Uterus (tissue), 4 donors: ENCODE measurements at places on chromosomes 11 and 22. TPM values are rescaled to one million over a fixed set of nuclear protein-coding genes. Genes with fewer than 3 reads are reported as not detected.

DNA sequence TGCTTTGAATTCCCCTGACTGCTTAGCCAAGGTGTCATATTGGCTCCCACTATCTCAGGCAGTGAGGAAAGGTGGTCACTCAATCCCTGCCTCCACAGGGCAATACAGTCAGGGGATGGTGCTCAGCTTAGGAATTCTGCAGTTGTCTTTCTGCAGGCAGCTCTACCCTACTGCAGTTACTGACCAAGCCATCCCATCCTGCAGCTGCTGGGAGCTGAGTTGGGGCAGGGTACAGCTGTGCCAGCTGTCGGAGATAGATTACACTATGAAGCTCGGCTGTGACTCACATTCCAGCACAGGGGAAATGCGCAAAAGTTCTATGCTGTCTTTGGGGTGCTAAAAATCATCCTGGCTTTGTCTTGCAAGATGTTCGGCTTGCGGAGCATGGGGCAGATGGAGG is 4.4 kb upstream of the DAGLA start:
- H3K27ac ChIP-seq, result no peak overlapping the region
- no peaks in the 10 kb centered on the region for H3K36me3 ChIP-seq
- peaks cover 6% of the 10 kb centered on the region for H3K4me1 ChIP-seq

DNA sequence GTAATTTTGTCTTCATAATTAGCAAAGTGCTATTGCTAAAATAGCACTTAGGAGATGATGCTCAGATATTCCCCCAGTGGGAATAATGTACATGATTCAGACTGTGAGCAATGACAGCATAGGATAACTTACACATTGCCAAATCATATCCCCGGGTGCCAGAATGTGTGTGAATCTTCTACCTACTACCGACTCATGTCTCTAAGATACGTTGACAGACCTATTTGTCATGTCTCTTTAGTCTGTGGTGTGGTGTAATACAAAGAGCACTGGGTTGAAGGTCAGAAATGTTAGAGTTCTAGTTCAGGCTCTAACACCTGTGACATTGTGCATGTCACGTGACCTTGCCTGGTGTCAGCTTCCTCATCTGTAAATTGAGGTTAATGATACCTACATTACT is 31.0 kb upstream of the PICALM start:
- DNase-seq, result no peak
- H3K27me3 ChIP-seq, result no peaks in the 10 kb centered on the region
- H3K4me3 ChIP-seq, result no peak overlapping the region
- H3K36me3 ChIP-seq, result no peaks in the 10 kb centered on the region
- no peaks in the 10 kb centered on the region for H3K4me1 ChIP-seq
- H3K27ac ChIP-seq, result no peak overlapping the region

GRCh38 chr22:38397189-38398085 is 57.6 kb downstream of the KCNJ4 start:
- H3K27ac ChIP-seq, result peak overlapping the region; percentile 96
- H3K36me3 ChIP-seq, result no peaks in the 10 kb centered on the region
- peak overlapping the region; percentile 92 for H3K4me3 ChIP-seq
- H3K4me1 ChIP-seq, result no peaks in the 10 kb centered on the region
- peak; percentile 48 for DNase-seq

DNA sequence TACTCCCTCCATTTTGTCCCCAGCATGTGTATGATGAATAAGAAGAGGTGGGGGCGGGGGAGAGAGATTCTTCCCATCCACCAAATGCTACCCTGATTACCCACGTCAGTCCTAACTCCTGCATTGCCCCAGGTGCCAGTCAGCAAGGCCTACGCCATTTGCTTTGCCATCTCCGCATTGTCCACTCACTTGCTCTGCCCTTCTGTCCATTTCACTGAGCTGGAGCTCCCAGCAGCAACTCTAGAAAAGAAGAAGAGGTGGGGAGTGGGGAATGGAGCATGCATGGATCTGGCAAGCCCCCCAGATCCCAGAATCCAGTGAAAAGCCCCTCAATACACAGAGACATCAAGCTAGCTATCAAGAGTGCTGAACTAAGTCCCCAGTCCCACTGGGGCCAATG is 19.0 kb downstream of the WT1 start:
- no peaks in the 10 kb centered on the region for H3K36me3 ChIP-seq
- DNase-seq, result no peak
- peak overlapping the region; percentile 64 for H3K27ac ChIP-seq
- no peak overlapping the region for H3K4me3 ChIP-seq
- no peaks in the 10 kb centered on the region for H3K27me3 ChIP-seq

- H3K4me3 ChIP-seq, result peak overlapping the region; percentile 2
- no peak overlapping the region for H3K27ac ChIP-seq
- H3K36me3 ChIP-seq, result no peaks in the 10 kb centered on the region
These were observed 4.7 kb upstream of the SHISA8 start for GRCh38 chr22:41919357-41920224.

GRCh38 chr22:45318168-45318557 is 8.4 kb downstream of the FAM118A start:
- H3K27me3 ChIP-seq, result no peaks in the 10 kb centered on the region
- peak; percentile 93 for DNase-seq
- peak overlapping the region; percentile 86 for H3K27ac ChIP-seq
- H3K4me3 ChIP-seq, result no peak overlapping the region
- no peaks in the 10 kb centered on the region for H3K4me1 ChIP-seq

GRCh38 chr22:33272180-33272579 is 214.0 kb upstream of the SYN3 start:
- no peak overlapping the region for H3K4me3 ChIP-seq
- no peak overlapping the region for H3K27ac ChIP-seq
- no peaks in the 10 kb centered on the region for H3K27me3 ChIP-seq

DNA sequence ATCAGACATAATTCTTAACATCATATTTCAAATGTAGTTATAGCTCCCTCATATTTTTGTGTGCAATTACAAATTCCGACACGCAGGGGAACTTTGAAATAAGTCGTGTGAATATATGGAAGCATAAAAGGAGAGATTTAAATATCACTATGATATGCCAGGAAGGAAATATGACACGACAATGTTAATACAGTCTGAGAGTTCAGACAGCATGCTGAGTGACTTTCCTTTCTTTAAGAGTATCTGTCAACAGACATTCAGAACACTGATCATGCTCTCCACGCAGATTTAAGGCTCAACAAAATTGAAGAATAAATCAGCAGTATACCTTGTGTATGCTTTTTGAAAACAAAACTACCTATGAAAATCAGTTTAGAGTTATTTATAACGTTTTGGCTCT is 232.6 kb upstream of the CARD18 start:
- DNase-seq, result no peak
- no peak overlapping the region for H3K27ac ChIP-seq
- no peaks in the 10 kb centered on the region for H3K4me1 ChIP-seq
- no peaks in the 10 kb centered on the region for H3K27me3 ChIP-seq

DNA sequence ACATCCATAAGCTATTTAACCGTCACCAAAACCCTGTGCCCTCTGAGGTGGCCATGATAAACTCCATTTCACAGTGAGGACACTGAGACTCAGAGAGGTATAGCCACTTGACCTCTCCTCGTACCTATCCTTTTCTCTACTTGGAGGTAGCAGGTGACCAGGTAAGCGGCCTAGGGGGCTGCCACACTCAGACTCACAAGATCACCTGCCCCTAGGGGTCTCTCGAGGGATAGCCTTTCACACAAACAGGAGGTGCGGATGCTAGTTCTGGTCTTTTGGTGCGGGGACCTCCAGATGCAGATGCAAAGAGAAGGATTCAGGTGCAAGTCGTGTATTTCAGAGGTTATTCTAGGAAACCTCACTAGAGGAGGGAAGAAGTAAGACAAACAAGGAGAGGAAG is 14.6 kb downstream of the MS4A18 start:
- H3K36me3 ChIP-seq, result no peaks in the 10 kb centered on the region
- DNase-seq, result no peak
- no peaks in the 10 kb centered on the region for H3K27me3 ChIP-seq
- H3K27ac ChIP-seq, result no peak overlapping the region
- H3K4me1 ChIP-seq, result no peaks in the 10 kb centered on the region

DNA sequence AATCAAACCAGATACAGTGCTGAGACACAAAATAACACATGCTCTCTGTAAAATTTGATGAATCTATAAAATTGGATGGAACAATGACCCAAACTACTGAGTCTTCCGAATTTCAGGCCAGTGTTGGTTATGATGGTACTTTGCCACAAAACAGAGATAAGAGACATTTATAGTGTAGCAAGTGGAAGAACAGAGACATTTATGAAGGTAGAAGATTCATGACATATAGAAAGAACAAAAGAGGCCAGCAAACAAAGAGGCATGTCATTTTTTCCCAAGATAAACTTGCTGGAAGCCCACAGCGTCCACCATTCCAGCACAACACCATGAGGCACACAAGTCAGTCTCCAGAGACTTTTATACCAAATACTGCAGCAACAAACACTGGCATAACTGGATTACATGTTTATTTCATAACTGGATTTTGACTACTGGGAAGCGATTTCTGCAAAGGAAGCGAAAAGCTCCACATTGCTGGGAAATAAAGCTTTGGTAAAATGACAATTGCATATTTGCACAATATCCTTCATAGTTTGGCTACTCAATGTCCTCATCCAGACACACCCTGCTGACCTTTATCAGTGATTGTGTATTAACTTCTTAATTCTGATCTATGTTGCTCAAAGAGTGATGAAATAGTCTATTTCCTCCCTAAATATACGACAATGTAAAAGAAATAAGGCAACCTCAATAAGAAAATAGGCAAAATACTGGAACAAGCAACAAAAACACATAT is 17.5 kb downstream of the DDI1 start:
- no peaks in the 10 kb centered on the region for H3K36me3 ChIP-seq
- H3K4me1 ChIP-seq, result no peaks in the 10 kb centered on the region
- H3K4me3 ChIP-seq, result no peak overlapping the region
- DNase-seq, result no peak

DNA sequence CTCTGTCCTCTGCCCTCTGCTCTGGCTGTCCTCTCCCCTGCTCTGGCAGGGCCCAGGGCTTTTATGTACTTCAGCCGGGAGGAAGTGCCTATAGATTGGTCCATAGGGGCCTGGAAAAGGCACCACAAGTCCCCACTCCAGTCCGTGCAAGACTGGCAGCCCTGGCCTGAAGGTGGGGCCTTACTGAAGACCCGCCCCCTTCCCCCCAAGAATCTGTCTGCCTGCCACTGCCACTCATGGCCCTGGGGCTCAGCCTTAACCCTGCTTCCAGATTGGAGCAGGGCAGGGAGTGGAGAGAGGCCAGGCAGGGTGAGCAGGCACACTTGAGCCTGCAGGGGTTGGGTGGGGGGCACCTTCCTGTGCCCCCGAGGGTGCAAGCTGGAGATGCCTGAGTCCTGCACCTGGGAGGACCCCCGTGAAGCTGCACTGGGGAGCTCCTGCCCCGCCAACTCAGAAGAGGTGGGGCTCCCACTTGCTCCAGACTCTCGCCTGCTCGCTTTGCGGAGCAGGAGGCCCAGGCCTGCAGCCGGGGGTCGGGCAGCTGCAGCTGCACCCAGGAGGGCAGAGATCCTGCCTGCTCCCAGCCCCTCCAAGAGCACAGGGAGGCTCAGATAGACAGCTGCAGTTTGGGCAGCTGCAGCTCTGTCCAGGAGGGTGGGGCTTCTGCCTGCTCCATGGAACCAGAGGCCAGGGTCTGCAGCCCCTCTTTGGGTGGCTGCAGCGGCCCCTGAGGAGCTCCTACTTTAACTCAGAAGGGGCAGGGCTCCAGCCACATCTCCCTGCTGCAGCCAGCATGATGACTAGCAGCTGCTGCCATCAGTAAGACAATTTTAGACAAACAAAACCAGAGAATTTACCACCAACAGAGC is 51.0 kb upstream of the SC5D start:
- H3K36me3 ChIP-seq, result no peaks in the 10 kb centered on the region
- no peak overlapping the region for H3K27ac ChIP-seq
- no peaks in the 10 kb centered on the region for H3K4me1 ChIP-seq
- no peaks in the 10 kb centered on the region for H3K27me3 ChIP-seq
- no peak overlapping the region for H3K4me3 ChIP-seq
- DNase-seq, result no peak

DNA sequence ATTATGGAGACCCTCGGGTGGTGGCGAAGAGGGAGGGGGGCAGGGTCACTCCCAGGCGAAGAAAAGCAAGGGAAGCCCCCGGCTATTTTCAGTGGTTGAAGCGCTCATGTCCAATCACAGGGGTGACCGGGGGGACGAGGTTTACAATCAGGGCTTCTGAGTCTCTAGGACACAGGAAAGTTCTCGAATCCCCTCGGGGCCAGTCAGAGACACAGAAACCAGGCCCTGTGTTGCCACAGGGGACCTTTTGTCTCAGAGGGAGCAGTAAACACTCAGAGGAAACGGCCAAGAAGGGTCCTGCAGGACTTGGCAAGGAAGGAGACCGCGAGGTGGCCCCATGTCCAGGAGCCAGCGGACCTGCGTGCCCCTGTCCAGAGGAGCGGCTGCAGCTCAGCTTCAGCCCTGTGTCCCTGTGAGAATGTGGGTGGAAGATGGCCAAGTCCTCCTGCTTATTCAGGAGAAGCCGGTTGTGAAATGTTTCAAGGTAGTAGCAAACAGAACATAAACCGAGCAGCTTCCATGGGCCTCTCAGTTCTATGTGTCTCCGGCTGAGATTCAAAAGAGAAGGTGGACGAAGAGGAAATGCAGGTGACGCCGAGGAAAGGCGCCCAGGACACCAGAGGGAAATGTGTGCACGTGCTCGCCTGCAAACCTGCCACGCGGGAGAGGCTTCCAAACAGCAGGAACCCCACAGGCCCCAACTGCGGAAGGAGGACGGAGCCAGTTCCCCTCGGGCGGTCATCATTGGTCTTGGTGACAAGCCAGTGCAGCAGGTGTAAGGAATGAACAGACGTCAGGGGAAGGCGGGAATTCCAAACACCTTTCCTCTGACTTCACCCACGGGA is 357.6 kb downstream of the BRD1 start:
- H3K27me3 ChIP-seq, result no peaks in the 10 kb centered on the region
- DNase-seq, result no peak
- H3K27ac ChIP-seq, result no peak overlapping the region
- no peaks in the 10 kb centered on the region for H3K36me3 ChIP-seq

DNA sequence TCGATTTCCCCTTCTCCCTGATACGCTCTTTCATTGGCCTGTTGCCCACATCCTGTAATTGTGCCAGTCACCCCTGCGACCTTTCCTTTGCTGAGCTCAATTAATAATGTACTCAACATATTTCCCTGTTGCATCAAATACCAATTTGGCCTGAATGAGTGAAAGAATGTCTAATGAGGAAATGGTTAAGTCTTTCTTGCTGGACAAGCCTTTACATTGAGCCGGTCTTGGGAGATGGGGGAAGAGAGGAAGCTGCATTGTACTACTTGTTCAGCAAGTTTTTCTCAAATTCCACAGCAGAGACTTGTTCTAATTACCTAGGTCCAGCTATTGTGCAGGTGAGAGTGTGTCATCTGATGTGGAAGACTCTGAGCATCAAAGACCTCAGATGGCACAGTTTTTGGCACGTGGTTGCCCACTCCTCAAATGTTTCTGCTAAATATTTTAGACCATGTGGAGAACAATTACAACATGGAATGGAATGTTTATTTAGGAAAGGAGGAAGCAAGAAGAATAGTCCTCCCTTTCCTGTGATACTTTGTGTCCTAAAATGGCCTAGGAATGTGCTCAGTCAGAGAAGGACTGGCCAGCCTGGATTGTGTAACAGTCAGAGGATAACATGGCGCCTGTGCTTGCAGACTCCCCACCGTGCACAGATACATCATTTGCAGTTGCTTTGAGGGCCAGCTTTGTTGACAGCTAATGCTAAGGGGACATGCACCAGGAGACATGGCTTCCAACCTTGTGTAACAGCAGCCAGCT is 129.5 kb upstream of the E2F8 start:
- no peak overlapping the region for H3K27ac ChIP-seq
- no peaks in the 10 kb centered on the region for H3K27me3 ChIP-seq
- H3K36me3 ChIP-seq, result no peaks in the 10 kb centered on the region
- no peak for DNase-seq
- no peaks in the 10 kb centered on the region for H3K4me1 ChIP-seq

The SLC15A3 gene
- 5.9 TPM for total RNA-seq
